ENCODE measurements at places on chromosomes 16 and 17.

GRCh38 chr16:2089706-2090480 is 42.1 kb downstream of the TSC2 start:
- DNase-seq: no peak

GRCh38 chr17:8798846-8799569 is at the start of gene MFSD6L:
TSS of gene MFSD6L (minus strand) at chr17:8799365. CDS start at chr17:8799120, 245 bp downstream.
- DNase-seq: no peak

DNA sequence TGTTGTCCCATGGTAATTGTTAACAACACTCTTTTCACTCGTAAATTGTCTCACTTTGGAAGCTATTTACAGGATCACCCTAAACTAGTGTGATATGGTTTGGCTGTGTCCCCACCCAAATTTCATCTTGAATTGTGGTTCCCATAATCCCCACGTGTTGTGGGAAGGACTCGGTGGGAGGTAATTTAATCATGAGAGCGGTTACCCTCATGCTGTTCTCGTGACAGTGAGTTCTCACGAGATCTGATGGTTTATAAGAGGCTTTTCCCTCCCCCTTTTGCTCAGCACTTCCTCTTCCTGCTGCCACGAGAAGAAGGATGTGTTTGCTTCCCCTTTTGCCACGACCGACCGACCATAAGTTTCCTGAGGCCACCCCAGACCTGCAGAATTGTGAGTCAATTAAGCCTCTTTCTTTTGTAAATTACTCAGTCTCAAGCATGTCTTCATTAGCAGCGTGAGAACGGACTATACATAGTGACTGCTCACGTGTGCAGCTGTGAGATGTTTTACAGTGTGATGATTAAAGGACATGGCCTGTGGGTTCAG is 34.4 kb downstream of the DNAH3 start:
- DNase-seq: no peak

- DNase-seq: no peak
Measured at GRCh38 chr17:39271546-39271945, 45.8 kb upstream of the STAC2 start.

DNA sequence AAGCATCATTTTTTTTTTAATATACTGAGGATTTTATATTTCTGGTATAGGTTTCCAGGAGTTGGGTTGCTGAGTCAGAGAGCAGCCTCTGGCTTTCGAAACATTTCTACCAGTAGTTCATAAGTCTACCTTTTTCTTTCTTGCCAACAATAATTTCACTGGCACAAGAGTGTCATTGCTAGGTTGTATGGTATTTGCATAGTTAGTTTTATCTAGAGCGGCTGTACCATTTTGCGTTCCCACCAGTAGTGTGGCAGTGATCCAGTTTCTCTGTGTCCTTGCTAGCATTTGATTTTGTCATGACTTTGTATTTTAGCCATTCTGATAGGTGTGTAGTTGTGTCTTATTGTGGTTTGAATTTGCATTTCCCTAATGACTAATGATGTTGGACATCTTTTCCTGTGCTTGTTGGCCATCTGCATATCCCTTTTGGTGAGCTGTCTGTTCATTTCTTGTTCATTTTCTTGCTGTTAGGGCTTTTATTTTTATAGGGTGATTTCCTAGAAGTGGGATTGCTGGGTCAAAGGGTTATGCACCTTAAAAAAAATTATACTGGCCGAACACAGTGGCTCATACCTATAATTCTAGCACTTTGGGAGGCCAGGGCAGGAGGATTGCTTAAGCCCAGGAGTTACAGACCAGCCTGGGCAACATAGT is 39.9 kb downstream of the SNX29 start:
- no peak for DNase-seq

DNA sequence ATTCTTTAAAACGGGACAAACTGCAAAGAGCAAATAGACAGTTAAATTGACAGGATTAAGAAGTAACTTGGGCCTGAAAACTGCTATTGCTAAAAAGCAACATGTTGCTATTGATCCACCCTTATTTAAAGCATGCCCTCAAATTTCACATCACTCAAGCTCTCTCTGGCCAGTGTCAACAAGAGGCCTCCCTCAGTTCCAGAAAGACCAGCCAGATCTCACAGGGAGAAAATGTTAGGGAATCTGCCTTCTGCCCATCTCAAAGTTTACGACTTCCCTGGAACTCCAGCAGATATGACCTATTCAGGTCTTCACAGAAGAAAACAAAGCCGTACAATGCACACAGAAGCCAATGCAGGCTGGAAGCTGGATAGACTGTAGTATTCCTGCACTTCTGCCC is 8.9 kb downstream of the CFAP20 start:
- DNase-seq: no peak

GRCh38 chr17:48814504-48814903 is 2.5 kb downstream of the TTLL6 start:
- no peak for DNase-seq

- DNase-seq: no peak
Measured at GRCh38 chr17:15261258-15261801, 3.8 kb downstream of the PMP22 start.

DNA sequence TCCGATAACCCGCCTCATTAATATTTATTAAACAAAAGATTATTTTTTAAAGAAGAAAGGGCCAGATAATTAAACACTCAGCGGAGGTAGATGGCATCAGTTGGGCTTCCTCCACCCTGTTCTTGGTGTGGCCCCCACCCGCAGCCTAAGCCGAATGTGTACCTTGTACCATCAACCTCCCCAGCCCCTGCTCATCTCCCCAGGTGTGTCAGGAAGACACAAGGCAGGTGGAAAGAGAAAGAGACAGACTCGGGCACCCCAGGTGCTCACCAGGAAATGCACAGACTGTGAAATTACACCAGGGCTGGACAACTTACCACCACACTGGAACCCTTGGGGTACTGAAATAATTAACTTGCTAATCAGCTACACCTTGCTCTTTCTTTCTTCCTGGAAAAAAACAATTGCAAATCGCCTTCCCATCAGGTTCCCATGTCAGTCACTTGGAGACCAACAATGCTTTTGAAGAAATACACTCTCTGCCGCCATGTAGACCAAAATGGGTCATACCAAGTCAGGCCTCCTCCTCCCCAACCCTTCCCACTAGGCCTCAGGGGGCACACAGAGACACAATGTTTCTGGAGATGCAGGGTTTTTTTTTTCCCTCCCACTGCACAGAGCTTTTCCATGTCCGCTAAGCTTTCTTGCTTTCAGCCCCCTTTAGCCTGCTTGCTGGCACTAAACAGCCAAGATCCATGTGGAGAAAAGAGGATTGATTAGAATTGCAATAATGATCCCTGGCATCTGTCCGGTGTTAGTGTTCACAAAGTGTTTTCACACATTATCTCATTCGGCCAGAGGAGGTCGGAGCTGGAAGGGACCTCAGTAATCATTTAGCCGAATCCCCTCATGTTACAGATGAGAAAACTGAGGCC is 8.6 kb upstream of the LHX1 start:
- DNase-seq: no peak

DNA sequence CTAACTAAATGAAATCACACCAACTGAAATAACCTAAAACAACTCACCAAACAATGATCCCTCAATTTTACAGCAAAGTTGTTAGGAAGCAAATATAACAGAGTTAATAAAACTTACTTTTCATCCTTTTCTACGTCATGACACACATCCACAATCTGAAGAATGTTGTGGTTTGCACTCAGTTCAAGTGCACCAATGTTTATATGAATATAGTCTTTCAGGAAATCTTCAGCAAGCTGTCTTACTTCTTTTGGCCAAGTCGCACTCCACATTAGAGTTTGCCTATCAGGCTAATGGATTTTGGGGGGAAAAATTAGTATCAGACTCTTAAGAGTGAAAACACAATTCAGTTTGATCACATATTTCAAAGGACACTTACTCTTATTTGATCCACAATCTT is 3.3 kb downstream of the DDX5 start:
- no peak for DNase-seq
